ENCODE measurements at places on chromosomes 2 and 18.

DNA sequence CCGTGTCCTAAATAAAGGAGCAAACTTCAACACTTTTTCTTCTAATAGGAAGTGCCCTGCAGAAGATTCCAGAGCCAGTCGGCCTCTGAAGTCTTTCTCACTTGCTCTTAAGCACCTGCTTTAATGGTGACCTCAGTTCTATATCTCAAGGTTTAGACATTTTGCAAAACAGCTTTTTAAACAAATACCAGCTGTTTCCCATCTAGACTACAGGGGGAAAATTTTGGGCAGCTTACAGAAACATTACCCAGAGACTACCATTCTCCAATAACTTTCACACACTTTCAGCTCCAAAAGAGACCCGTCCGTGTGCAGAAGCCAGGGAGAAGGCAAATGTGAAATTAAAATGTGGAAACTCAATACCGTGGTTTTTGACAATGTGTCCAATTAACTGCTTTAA lies 285.3 kb upstream of the CCDC68 start:
- no peak for DNase-seq

- DNase-seq = no peak
Measured at GRCh38 chr2:132605236-132606180, 64.5 kb downstream of the LYPD1 start.

DNA sequence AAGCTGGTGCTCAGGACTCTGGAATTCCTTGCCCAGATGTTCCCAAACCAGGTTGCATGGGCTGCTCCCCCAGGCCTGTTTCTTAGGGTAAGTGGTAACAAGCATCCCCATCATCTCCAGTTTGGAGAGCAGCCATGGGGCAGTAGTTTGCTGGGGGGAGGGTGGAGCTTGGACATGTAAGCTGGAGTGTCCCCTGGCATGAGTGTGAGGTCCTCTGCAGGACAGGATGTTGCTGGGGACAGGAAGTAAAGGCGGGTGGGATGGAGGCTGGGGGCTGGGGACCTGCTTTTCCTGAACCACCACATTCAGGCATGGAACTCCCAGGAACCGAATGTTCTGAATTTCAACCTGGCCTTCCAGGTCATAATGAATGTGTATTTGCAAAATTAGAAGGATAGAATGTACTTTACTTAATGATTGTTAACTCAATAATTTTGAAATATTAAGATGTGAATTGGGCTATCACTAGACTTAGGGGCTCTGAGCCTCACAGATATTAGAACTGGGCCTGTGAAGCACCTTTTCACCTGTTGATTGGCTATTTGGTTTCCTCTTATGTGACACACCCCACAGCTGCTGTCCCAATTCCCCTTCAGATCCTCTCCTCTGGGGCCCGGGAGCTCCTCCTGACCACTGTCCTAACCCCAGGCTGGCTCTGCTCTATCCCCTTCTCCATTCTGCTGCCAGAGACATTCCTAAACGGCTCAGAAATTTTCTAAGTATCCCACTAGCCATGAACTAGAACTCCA lies 66.4 kb upstream of the EPAS1 start:
- DNase-seq = no peak

GRCh38 chr2:86412007-86412406 lies 29.2 kb upstream of the KDM3A start:
- DNase-seq = no peak

DNA sequence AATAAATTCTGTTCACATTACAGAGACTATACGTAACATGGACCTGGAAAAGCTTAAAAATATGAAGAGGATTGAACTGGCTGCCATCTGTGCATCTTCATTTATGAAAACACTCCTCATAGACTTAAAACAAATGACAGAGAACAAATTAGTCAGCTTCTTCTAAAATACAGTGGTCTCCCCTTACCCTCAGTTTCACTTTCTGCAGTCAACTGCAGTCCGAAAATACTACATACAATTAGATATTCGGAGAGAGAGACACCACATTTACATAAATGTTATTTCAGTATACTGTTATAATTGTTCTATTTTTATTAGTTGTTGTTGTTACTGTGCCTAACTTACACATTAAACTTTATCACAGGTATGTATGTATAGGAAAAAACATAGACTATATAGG lies 6.5 kb downstream of the RNF103 start:
- DNase-seq = no peak

DNA sequence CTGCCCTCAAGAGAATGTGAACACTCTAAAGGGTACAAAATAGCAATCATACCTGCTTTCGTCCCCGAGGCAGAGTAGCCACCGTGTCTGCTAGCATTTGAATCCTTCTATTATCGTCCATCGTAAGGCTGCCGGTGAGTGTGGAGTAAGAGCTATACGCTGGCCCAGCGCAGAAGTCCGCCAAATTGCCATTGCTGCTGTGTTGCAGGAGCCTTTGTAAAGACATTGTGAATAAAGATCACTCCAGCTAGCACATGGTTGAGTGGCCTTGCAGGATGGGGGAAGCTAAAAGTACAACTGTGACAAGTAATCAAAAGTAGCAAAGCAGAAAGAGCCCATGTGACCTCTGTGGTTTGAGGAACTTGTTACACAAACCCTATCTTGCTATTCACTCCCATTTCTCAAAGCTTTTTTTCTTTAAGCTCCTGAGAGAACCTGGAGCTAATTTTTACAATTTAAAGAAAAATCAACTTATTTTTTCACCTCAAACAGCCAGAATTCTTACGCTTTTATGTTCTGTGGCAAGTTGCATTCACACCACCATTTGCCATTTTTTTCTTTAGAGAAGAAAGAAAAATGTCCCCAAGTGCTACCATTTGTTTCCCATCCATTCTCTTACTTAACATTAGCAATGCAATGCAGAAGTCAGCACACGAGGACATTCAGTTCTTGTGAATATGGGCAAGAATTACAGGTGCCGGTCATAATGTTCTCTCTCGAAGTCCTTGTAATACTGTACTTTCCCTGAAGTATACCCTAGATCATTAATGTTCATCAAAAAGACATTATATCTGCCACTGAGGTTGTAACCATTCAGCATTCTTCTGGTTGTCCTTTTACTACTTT lies at the start of gene CYTIP:
Gene CYTIP, minus strand, starts transcription at position 295 of the 846 bp plus-strand sequence. Its CDS starts 69 bp downstream, at position 226.
- no peak for DNase-seq

- no peak for DNase-seq
Measured at GRCh38 chr2:184927040-184927439, 328.7 kb downstream of the ZNF804A start.

DNA sequence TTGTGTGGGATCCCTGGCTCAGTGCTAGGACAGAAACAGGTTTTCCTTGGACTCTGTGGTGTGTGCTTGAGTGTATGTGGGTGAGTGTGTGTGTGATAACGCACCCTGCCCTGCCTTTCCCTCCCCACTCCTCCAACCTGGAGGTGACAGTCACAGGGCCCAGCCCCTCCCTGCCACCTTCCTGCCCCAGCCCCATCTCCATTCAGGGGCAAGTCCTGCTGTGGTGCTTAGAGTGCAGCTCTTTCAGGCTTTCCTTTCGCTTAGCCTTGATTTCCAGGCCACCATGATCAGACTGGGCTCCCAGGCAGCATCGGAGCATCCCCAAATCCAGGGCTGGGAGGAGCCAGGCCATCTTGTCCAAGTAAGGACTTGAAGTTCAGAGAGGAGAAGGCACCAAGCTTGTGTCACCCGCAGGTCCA lies 185.2 kb downstream of the ZFP36L2 start:
- no peak for DNase-seq

GRCh38 chr2:197163712-197164140 lies 146.9 kb downstream of the ANKRD44 start:
- DNase-seq = no peak

GRCh38 chr2:154709215-154709614 lies 10.7 kb downstream of the KCNJ3 start:
- DNase-seq = no peak

DNA sequence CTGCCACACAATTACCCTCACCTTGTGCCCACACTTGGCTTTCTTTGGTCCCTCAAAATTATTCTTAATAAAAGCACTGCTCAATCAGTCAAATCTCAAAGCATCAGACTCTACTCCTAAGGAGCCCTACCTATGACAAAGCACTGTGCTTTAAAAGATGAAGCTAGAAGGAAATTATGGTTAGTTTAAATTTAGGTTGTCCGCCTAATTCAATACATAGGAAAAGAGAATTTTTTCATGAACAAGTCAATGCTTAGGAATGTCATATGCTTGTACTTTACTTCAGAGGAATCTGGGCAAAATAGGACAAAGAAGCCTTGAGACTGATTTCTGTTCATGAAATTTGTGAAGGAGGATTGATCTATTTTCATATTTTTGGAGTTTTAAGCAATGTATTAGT lies 726.4 kb upstream of the CDH2 start:
- no peak for DNase-seq

DNA sequence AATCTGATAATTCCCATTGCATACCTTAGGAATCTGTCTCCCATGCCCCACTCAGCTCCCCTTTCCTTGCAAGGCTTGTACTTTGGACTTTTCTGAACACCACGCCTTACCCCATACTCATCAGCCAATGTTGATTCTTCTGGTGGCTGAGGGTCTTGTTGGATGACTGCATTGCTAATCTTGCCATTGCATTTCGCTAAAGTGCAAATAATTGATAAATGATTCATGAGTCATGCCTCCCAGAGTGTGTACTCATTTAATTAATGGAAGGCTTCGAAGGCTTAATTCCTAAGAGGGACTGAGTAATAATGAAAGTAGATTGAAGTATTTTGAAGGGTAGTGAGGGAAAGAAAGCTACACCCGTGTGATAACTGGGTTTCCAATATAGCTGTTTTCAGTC lies 28.0 kb upstream of the PPP1R1C start:
- DNase-seq = no peak

DNA sequence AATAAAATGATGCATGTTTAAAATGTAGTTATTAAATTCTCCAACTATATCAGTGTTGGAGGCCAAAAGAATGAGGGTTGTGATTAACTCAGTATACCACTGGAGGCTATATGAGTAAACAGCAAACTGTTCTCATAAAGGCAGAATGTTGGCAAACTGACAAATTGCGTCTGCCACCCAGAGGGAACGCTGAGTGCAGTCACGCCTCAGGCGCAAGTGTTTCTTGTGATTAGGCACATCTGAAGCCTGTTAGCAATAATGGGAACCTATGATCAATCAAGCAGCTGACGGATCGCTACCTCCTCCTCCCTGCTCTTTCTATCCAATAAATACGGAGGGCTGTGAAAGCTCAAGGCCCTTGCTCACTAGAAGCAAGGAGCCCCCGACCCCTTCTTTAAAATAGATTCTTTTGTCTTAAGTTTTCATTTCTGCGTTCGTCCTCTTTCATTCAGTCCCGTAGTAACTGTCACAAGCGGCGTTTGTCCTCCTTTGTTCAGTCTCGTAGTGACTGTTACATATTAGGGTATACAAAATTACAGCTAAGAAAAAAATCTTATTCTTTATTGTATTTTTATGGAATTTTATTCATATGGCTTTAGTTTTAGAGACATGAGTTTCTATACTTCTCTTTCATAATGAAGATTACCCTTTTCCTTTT lies 16.3 kb upstream of the RMND5A start:
- no peak for DNase-seq

GRCh38 chr2:35503738-35504199 lies 851.8 kb upstream of the CRIM1 start:
- DNase-seq = no peak

DNA sequence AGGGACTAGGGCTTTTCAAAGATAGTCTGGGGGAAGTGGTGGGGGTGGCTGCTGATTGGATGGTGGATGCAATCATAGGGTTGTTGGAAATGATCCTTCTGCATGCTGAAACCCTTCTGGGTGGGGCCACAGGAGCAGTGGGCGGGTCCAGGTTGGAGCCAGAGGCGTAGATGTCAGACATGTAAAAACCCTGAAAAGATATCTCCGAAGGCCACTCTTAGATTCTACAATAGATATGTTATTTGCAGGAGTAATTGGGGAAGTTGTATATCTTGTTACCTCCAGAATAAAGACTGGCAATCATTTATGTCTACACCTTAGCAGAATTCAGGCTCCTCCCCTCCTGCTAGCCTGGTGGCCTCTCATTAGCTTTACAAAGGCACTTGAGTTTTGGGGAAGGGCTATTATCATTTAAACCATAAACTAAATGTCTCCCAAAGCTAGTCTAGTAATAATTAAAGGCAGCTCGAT lies 8.2 kb upstream of the FAM98A start:
- DNase-seq = no peak

DNA sequence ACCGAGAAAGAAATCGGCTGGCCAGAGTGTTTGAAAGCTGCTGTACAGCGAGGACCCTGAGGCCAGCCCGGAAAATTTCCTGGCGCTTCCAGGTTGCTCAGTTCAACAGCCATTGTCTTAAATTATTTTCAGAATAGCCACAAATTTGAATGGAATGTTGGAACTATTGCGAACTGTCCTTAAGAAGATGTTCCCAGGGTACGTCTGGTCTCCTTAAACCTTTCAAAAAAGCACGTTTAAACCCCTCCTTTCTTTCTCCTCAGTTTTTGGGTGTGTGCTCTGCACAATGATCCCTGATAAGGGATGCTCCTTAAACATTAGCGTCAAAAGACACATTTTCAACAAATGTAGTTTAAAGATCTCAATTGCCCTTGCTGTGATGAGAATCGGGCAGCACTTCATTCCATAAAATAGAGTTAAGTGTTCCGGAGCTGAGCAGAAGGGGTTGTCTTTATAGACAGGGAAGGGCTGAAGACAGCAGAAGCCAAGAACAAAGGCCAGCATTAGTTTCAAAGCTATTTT lies 14.5 kb upstream of the LPIN2 start:
- no peak for DNase-seq

GRCh38 chr2:67169417-67170140 lies 227.6 kb upstream of the ETAA1 start:
- DNase-seq = no peak

DNA sequence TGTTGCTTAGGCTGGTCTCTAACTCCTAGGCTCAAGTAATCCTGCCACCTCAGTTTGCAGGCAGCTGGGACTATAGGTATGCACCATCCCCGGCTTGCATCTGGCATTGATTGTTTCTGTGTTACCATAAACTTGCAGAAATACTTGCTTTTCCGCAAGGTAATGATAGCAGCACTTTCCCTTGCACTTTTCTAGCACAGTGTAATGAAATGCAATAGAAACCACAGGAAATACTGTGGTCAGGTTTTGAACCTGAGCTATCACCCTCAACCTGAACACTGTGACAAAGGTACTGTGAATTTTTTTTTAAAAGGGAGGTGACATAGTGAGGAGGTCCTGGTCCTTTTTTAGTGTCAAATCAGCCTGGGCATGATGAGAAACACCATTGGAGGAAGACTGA lies 38.3 kb downstream of the DHRS9 start:
- DNase-seq = no peak

GRCh38 chr2:85131116-85131515 lies 2.1 kb upstream of the TCF7L1 start:
- DNase-seq = no peak
